H9 (cell line): ENCODE measurements at places on chromosomes 7 and 10.

DNA sequence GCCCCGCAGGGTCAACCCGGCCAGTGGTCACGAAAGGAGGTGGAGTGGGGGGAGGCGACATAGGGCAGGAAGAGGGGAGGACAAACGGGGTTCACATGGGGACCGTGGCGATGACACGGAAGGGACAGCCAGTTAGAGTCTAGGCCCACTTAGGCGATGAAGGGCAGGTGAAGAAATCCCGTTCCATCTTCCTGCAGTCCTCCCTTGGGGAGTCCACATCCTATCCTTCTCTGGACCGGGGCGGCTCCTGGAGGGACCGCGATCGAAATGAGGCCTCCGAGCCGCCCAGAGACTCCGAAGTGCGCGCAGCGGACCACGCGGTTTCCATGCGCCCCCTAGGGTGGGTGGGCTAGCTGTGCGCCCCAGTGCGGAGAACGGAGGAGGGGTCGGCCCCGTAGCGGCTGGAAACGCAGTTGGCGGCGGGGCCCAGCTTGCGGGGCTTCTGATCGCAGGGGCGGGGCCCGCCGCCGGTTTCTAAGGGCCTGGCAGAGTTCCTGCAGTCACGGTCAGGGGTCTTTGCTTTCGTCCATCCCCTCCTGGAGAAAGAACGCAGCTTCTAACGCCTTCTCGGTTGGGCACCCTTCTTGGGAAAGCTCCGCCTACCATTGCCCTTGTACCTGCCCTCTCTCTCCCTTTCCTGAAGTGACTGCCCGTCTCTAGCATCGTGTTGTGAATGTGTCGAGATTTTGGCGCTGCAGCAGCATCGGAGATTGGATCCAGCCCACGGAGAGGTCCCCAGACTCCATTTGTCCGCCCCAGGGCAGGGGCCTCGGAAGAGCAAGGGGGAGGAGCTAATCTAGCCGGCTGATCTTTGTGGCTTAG is 17.9 kb upstream of the TMEM225B start:
- peak; percentile 83 for DNase-seq

DNA sequence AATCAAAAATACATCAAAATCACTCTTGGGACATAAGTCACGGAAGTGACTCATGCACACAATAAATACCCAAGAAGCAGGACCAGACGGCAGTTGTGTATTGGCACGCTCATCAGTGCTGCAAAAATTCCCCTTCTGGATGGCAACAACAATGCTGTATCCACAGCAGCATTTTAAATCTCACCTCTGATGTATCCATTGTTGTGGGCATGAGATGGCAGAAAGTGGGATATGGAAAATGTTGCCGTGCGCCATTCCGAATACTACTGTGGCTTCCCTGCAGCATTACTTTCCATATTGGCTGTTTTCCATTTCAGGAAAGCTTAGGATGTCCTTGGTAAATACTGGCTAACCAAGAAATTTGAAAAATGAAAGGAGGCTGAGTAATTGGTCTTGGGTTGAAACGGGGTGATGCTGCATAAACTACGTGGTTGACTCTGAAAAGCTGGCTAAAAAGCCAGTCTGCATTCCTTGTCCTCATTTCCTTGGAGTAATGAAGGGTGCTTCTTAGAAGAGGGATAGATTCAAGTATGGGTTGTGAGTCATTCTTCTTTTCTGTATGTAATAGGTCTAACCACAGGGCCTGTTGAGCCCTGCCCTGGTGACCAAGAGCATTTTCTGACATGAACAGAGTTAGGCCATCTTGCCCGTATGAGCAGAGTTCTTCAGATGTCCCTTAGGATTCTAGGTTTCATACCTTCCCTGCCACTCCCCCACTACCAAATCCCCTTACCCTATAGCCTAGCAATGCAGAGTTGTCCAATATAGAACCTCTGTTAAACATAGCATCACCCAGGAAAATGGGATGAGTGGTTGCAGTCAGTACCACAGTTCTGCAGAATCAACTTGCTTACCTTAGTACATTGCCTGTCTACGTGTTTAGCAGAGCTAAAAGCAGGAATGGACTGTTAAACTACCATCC is 36.3 kb upstream of the TOMM7 start:
- DNase-seq: no peak

DNA sequence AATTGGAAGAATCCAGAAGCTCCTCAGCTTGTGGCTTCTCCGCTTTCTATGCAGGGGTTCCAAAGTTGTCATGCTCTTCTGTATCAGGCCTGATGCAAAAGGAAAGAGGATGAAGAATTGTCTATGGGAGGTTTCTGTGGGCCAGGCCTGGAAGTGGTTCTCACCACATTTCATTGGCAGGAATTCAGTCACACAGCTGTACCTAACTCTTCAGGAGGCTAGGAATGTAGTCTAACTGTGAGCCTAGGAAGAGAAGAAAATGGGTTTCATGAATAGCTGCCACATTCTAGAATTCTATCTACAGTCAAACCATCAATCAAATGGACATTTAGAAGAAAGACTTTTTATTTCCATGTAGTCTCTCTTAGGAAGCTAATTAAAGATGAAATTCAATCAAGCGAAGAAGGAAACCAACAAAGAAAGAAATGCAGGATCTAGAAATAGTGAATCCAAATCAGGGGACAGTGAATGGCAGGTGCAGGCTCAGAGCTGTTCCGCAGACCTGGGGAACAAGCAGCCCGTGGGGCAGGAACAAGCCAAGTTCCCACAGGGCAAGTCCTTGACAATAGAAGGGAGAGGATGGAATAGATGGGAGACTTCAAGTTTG is 25.4 kb upstream of the USP6NL start:
- DNase-seq: no peak

- DNase-seq: peak; percentile 39
Measured at GRCh38 chr10:120457431-120458172, 575 bp downstream of the PLPP4 start.

DNA sequence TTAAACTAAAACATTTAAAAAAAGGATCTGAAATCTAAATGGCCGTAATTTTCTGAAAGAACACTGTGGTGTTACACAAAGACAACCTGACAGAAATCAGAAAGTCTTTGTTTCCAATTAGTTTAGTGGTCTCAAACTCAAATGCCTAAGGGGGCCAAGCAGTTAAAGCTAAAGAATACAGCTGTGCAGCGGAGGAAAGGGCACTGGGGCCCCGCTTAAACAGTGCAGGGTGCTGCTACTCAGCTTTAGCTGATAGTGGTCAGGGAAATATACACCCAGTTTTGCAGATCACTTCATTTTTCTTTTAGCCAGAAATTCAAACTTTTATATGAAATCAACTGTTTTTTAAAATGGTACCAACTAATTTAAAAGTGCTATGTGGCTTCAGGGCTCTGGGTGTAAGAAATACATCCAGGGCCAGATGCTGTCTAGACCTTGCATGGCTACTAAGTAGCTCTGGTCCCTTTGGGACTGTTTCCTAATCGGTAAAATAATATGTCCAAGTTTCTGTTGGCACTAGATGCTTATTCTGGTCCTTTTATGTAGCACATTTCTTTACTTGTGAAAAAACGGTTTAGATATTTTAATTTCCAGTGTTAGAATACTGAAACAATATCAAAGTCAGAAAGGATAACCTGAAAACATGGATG is 161.8 kb upstream of the LAMB4 start:
- DNase-seq: no peak

GRCh38 chr7:52309631-52310030 is 725.8 kb upstream of the POM121L12 start:
- no peak for DNase-seq

DNA sequence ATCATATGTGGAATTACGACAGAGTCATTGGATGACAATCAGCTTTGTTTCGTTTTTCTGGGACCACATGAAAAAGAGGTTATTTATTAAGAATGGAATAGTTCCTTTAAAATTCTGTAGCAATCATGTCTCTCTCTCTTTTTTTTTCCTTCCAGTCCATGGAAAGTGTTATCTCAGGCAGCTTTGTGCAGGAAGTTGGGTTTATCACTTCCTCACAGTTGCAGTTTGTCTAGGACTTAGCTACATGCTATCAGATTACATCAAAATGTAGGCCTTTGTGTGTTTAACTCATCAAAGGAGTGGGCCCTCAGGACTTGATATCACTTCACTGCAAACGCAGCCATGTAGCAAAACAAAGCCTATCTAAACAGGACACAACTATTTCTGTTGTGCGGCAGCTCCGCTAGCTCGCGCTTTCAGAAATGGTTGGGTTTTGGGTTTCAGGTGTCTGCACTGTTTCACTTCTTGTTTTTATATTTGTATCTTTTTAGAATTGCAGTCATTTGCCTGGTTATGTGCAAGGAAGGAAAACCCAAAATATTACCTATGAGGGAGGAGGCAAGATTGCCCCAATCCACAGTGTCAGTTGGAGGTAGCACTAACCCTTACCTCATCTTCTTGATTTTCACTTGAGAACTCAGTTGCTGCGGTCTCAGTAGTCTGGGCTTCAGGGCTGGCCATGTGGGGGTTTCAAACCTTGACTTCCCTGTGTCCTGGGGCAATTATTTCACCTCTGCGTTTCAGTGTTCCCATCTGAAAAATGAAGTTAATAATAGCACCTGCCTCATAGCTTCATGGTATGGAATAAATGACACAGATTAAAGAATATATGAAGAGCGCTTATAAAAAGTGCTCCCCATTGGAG is 66.7 kb downstream of the HHEX start:
- no peak for DNase-seq

DNA sequence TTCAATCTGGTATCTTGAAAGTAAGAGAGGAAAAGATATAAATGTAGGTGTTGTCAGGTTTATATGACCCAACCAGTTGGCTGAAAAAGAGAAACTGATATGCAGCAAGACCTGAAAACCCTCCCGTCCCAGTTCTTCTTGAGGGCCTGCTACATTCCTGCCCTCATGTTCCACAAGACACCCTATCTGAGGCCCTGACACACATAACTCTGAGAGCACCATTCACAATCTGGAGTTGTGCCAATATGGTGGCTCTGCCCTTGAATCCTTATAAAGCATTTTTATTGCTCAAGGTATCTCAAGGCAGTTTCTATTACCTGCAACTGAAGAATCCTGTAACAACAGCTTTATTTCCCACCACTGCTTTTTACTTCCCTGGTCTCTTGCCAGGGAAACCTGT is 17.0 kb downstream of the XPNPEP1 start:
- no peak for DNase-seq

DNA sequence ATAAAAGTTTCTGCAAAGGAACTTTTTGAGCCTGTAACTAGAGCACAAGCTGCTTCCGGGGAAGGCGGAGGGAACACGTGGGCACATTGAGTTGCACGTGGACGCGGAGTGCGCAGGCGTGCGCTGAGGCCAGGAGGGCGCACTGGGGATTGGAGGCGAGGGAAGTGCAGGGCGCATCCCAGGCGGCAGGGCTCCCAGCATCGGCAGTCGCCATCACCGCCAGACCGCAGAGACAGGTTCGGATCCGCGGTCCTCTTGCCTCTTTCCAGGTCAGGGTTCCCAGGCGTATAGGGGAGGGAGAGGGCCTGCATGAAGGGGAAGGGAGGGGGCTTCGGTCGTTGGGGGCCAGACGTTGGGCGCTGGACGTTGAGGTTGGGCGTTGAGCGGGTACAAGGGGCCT is at the start of gene TDRD1:
TSS of gene TDRD1 (plus strand) at position 206 of the 400 bp plus-strand sequence. CDS start 8,479 bp downstream, outside the sequence.
- peak; percentile 46 for DNase-seq

DNA sequence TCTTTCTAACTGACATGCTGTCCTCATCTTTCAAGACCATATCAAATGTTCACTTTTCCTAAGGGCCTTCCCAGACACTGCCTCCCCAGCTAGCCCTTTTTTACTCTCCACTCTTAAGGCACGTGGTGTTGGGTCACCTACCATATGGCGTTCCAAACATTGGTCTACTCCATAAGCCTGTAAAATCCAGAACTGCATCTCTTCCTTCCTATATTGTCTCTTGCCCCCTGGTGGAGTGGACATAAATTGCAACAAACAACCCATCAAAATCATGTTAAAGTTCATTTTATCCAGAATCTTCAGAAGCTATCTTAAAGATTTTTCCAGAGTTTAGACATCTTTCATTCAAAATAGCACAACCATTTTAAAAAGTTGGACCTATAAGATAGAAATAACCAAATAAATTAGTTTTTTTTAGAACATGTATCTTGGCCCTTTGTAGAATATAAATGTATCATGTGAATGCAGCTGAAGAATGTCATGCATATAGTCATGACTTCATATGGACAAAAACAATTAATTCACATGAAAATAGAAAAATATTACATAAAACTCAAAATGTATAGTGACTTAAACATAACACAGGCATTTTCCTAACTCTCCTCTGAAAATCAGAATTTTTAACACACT is 180.6 kb upstream of the CHRM2 start:
- DNase-seq: no peak

DNA sequence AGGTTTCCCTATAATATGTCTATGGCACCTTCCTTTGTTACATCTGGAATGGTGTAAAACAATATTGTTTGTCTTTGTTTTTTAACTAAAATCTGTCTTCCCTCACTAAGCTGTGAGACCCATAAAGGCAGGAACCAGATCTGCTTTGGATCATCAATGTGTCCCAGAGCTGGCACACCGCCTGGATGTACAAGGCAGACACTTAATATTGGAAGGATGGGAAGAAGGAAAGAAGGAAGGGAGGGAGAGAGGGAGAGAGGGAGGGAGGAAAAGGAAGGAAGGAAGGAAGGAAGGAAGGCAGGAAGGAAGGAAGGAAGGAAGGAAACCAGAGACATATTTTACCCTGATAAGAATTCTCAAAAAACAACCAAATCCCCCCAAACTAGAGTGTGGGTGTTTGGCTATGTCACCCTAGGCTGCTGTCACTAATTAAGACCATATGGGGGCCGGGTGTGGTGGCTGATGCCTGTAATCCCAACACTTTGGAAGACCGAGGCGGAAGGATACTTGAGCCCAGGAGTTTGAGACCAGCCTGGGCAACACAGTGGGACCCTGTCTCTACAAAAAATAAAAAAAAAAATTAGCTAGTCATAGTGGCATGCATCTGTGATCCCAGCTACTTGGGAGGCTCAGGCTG is 59.6 kb downstream of the SH3PXD2A start:
- DNase-seq: no peak

DNA sequence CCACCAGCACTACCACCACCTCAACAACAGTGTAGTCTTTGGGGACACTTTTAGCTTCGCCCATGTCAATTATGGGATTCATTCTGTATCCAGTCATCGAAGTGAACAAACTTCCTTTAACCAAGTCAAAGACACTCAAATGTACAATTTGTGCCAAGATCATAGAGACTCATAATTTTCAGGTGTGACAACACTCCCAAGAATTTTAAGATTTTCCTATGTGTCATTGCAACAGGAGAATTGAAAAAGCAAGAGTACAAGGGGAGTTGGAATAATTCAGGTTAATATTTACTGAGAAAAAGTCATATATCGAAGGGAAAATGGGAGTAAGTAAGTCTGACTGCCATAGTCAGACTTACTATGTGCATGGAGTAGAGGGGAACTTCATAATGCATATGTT is 26.2 kb downstream of the PON1 start:
- no peak for DNase-seq

DNA sequence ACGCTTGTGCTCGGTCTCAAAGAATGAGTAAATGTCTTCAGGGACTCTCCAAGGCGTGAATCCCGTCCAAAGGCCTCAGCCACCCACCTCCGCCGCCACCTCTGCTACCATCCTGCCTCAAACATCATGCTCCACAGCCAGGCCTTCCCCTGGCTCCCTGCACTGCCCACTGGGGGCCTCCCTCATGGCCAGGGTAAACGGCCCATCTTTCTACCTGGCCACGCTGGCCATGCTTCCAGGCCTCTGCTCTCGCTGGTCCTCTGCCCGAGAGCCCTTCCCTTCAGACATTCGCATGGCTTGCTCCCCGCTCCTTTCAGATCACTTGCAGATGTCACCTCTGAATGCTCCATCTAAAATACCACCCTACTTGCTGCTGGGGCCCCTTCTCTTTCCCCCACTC is 40.2 kb downstream of the ZNF783 start:
- no peak for DNase-seq

GRCh38 chr7:92880212-92881090 is 44.1 kb upstream of the CDK6 start:
- peak; percentile 77 for DNase-seq

GRCh38 chr10:90967865-90968264 is 47.0 kb upstream of the ANKRD1 start:
- no peak for DNase-seq

- no peak for DNase-seq
Measured at GRCh38 chr10:92119340-92119739, 171.5 kb downstream of the CPEB3 start.
